ENCODE measurements at places on chromosomes 3 and 15. TPM values are rescaled to one million over a fixed set of nuclear protein-coding genes. Genes with fewer than 3 reads are reported as not detected.

DNA sequence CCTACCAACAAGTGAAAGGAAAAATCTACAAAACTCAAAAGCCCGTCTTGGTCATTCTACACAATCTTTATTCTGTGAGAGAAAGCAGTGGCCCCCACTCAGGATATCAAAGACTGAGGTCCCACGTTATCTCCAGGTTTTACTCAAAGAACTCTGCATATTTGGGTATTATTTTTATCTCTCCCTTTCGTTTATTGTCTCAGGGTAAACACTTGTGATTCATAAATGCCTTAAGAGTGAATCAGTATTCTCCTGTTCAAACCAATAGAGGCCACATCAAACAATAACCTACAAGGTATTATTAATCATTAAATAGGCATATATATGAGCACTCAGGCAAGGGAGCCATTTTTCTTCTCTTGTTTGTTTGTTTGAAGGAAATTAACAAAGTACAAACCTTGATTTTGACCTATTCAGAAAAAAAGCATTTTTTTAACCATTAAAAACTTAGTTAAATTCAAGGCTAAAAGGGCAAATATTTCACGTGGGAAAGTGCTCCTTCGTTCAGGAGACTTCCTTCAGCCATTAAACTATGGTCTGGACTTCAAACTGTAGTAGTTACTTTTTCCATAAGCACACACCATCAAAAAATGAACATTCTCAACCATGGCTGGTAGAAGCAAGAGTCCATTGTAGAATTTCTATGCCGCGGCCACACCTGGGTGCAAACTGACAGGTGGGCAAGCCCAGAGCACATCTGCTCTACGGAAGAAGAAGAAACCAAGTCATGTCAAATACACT, 13.9 kb upstream of the HES1 start:
- DNase-seq = no peak

- DNase-seq = no peak
Measured at GRCh38 chr3:89311581-89311980, 204.2 kb downstream of the EPHA3 start.

- no peak for DNase-seq
Measured at GRCh38 chr15:74497584-74497983, 36.6 kb upstream of the UBL7 start.

DNA sequence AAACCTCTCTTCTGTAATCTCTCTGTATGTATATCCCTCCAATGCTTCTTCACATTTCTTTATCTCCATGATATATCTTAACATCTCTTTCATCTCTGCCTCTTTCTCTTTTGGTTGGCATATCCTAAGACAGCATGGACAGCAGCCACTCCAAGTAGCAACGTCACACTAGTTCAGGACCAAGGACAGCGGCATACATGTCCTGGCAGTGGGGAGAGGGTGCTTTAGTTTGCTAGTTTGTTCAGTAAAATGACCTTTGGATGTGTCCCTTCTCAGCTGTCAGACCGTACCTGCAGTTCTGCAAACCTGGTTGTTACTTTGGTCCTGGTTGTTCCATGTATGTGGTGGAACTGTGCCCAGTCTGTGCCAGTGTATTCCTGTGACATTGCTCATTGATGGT, 225.6 kb upstream of the ROPN1 start:
- DNase-seq = no peak

The TMEM158 gene
- total RNA-seq = 7.8 TPM

The CHDH gene
- 0.61 TPM for total RNA-seq

The ROPN1 gene
- total RNA-seq = not detected

The UACA gene
- total RNA-seq = 5.2 TPM

The ELL3 gene
- total RNA-seq = 0.51 TPM
